ENCODE measurements at places on chromosomes 7 and 10.

DNA sequence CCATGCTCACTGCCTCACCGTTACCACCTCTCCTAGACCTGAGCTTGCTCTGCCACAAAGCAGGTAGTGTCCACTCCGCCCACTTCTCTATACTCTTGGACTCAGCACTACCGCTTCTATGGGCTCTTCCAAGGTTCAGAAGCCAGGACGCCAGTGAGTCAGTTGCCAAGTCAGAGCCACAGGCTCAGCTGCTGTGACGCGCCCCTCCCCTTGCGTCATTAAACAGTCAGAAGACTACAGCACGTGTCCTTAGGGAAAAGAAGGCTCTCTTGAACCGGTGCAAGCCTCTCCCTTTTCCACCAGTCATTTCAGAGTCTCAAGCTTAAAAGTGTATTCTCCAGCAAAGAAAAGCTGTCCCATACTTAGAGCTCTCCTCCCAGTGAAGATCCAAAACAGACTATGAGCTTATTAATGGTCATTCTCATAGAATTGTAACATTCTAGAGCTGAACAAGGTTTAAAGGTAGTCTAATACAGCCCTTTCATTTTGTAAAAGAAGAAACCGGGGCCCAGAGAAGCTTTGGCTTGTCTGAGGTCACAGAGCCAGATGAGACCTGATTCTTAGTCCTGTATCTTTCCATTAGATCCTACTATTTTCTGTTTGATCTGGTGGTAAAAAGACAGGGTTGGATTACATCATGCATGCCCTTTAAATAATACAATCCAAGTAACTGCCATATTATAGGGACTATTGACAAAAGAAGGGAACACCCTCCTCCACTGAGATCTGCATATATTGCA lies 40.9 kb upstream of the MET start:
- no peak for DNase-seq

- no peak for DNase-seq
These were observed 220.8 kb upstream of the PHYHIPL start for GRCh38 chr10:58955615-58956014.

DNA sequence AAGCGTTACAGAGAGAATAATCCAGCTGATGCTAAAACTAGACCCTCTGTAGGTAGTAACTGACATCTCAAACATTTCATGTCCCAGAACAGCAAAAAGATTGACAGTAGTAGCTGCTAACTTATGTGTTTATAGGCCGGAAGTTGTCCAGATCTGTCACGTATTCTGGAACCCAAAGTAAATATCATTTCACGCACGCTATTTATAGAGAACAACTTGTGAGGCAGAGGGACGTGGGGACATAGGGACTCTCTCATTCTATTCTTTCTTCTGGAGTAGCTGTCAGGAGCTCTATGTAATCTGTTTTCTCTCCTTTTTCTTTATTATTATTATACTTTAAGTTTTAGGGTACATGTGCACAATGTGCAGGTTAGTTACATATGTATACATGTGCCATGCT lies 22.3 kb downstream of the AGK start:
- DNase-seq = no peak

- no peak for DNase-seq
These were observed 4.5 kb downstream of the GHRHR start for GRCh38 chr7:30968294-30968693.

- DNase-seq = no peak
These were observed 131.3 kb downstream of the GLI3 start for GRCh38 chr7:42105554-42106358.

DNA sequence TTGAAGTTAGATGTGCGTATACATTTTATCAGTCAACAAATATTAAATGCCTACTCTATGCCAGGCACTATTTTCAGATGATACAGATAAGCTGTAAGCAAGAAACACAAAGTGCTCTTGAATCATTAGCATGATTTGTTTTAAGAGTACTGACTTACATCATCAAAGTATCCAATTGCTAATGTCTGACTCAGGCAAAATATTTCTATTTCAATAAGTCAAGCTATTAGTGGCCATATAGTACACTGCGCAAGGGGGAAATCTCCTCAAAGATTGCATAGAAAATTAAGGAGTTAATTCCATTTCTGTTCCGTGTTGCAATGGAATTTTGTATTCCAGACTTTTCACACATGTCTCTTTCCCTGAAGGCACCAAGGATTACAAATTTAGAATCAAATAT lies 46.1 kb upstream of the DNAJC1 start:
- DNase-seq = no peak

- no peak for DNase-seq
These were observed 696 bp downstream of the GIMAP4 start for GRCh38 chr7:150567871-150568301.

GRCh38 chr7:134372858-134373257 lies 56.1 kb upstream of the SLC35B4 start:
- DNase-seq = no peak

DNA sequence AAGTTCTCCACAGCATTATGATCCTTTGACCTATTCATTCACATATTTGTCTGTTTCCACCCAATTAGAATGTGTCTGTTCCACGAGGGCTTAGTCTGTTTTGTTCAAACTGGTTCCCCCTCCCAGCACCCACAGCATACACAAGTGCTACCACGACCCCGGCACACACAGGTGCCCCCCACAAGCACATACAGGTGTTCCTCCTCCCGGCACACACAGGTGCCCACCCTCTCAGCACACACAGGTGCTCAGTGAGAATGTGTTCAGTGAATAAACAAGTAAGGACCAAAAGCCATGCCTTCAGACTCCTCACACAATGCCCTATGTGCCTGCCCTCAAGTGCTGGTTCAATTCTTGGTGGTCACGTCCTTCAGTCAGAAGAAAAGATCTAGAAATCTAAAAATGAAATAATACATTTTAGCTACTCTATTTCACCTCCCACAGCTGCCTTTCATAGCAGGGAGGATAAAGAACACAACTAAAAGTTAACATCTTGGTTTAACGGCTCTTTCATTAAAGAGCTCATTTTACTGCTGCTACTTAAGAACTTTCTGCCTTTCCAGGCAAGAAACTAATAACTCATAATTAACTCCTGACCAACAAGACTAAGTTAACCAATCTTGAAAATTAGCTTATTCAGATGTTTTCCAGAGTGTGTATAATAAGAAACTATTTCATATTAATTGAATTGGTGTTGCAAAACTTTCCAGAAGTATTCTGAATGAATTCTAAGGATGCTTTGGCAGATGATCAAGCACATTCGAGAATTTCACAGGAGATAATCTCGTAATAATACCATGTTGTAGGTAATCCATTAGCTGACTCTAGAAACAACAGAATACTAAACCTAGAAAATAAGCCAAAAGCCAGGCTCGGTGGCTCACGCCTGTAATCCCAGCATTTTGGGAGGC lies 2.3 kb downstream of the DNMBP start:
- DNase-seq = no peak

DNA sequence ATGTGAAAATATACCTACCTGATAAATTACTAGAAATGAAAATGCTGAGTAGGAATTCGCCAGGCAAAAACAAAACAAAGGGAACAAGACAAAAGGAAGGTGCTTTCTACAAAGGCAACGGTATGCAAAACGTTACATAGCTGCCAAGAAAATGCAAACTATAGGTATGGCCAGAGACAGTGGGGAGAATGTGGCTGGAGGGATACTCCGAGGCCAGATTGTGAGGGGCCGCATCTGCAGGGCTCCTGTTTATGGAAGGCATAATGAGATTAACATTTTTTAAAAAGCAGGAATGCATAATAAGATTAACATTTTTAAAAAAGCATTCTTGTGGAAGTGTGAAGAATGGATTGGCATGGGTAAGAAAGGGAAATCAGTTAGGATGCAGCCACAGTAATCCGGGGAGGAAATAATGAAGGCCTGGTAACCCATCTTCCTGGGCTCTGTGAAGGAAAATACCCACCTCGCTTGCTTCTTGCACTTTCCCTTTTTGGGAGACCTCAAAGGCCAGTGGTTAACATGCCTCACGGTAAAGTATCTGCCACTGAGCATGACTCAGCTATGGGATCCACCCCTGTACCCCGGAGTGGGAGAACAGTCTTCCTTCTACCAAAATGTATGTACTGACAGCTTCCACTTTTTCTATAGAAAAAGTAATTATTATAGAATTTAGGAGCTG lies 145.8 kb upstream of the LRRN3 start:
- DNase-seq = no peak

DNA sequence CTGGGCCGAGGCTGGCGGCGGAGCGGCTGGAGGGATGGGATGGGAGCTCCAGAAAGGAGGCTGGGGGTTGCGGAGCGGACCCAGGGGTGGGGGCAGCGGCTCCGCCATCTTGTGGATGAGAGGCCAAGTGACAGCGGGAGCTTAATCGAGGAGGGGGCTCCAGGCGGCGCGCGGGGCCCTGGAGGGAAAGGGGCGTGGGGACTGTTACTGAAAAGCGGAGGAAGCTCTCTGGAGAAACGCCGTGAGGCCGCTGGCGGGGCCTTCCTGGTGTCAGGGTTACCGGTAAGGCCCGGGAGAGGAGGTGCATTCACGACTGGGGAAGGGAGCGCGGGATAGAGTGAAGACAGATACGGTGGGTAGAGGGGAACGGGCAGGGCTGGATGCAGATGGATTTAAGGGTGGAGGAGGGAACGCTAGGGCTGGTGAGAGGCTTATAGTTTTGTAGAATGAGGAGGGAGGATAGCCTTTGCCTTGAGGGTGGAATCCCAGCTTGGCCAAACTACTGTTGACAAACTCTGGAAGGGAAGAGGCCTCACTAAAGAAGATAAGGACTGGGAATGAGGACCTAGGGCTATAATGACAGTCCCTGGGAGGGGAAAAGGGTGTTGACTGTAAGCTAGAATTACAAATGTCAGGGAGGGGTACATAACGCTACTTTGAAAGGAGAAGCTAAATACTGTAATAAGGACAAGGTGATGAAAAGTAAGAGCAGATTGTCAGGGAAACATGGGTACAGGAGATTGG lies 535 bp downstream of the BTRC start:
- peak; percentile 46 for DNase-seq

GRCh38 chr7:130732980-130733930 lies 752 bp downstream of the KLF14 start:
- DNase-seq = peak; percentile 74
